Activated CD8-positive, alpha-beta T cell treated with anti-CD3 and anti-CD28 coated beads, Interleukin-2, amount 10 ng/mL, durations not matched to agents 7 days and 5 days (primary cell): ENCODE measurements at places on chromosomes 4 and X.

- DNase-seq = no peak
These were observed 304.0 kb upstream of the BMP3 start for GRCh38 chr4:80726471-80726870.

- no peak for DNase-seq
These were observed 76.0 kb downstream of the ADGRG4 start for GRCh38 chrX:136376713-136377112.

GRCh38 chr4:106039796-106040195 lies 144.5 kb downstream of the NPNT start:
- no peak for DNase-seq

- no peak for DNase-seq
These were observed 160.0 kb downstream of the SMIM20 start for GRCh38 chr4:26073886-26074560.

- DNase-seq = no peak
These were observed 64.4 kb upstream of the ENPEP start for GRCh38 chr4:110411574-110412011.

DNA sequence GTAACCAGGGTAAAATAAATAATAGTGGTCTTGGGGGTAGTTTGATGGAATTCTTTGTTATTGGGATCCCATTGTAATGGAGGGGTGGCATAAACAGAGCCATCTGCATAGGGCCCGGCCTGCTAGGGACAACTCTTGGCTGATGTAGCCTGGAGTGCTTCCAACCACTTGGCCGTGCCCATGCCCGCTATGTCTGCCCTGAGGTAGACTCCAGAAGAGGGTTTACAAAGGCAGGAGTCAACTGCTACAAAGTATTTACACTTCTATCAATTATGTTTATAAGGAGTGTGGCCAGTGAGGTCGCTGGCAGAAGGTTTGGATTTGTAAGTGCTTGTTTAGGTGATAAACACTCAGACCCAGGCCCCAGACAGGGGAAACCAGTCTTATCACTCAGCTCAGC lies 8.1 kb downstream of the RASL11B start:
- no peak for DNase-seq

GRCh38 chrX:121114691-121115090 lies 67.3 kb downstream of the GLUD2 start:
- DNase-seq = no peak

- DNase-seq = no peak
These were observed 1.2 kb downstream of the GPM6B start for GRCh38 chrX:13815664-13816063.

GRCh38 chr4:40365766-40366165 lies 30.6 kb downstream of the CHRNA9 start:
- no peak for DNase-seq

GRCh38 chr4:57314636-57315035 lies 204.5 kb upstream of the IGFBP7 start:
- no peak for DNase-seq

DNA sequence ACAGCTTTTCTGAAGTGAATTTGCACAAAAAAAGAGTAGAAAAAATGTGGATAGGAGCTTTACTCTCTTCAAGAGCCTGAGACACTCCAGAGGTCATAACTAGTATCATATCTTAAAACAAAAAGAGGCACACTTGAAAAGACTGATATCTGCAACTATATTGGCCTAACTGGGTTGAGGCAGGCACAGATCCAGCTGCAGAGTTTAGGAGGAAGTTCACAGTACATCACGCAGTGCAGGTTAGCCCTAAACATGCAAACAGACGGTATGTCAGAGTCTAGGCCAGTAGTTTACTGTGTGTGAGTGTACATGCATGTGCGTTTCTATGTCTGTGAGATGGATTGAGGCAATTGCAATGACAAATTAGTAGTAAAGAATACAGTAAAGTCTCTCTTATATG lies 24.2 kb upstream of the CT47A1 start:
- no peak for DNase-seq

- DNase-seq = no peak
These were observed 412.5 kb downstream of the ADAM29 start for GRCh38 chr4:175330652-175331051.
